ENCODE measurements at places on chromosomes 5 and 9.

DNA sequence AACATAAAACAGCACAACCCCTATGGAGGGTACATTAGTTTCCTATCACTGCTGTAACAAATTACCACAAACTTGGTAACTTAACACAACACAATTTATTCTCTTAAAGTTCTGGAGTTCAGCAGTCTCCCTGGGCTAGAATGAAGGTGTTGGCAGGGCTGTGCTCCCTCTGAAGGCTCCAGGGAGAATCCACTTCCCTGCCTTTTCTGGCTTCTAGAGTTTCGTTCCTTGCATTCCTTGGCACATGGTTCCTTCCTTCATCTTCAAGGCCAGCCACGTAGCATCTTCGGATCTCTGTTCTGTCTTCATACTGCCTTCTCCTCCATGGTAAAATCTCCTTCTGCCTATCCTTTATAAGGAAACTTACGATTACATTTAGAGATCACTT is 25.0 kb upstream of the GSN start:
- no peak for DNase-seq

GRCh38 chr9:113597390-113598241 is 134.1 kb downstream of the RGS3 start:
- no peak for DNase-seq

GRCh38 chr5:14250748-14251701 is 107.9 kb downstream of the TRIO start:
- DNase-seq: no peak

GRCh38 chr9:98099346-98099745 is 19.7 kb downstream of the TRIM14 start:
- DNase-seq: no peak

- DNase-seq: no peak
Observed at GRCh38 chr5:178460174-178460573, 130.0 kb downstream of the COL23A1 start.

DNA sequence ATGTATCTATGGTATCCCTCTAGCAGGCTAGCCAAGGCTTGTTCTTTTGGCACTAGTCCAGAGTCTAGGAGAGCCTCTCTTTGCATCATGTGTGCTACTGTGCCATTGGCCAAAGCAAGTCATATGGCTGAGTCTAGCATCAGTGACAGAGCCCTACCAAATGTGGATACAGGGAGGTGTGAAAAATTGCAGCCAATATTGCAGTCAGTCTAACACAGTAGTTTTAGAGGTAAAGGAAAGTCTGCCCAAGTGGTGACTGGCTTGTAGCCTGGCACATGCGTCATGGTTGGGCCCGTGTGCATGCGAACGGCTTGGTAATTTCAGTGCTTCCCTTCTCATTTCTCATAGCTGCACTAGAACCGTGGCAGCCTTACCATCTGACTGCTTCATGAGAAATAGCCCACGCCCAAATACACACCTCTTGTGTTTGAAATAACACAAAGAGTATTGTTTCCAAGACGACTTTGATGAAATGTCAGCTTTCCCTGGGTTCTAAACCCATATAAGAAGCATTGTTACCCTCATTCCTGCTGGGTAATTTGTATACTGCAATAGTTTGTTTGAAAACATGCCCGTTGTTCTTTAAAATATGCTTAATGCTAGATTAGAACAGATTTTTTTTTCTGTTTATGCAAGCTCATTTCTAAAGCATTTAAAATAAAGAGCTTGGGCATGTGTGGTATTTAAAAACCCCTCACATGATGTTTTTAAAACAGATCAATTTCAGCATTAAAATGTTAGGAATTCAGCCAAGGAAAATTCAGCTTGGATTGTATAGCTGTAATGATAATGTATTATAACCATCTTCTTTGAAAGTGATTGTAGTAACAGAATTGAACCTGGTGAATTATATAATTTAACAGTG is 113.2 kb downstream of the TLE4 start:
- no peak for DNase-seq

GRCh38 chr5:41043109-41043747 is 27.9 kb downstream of the MROH2B start:
- no peak for DNase-seq

- DNase-seq: no peak
Observed at GRCh38 chr5:2686321-2687124, 65.0 kb downstream of the IRX2 start.
